ENCODE measurements at places on chromosomes 6 and 20. TPM values are rescaled to one million over a fixed set of nuclear protein-coding genes. Genes with fewer than 3 reads are reported as not detected.

NKAIN2 gene
- polyA plus RNA-seq: 20.0 TPM

SYCP2L gene
- polyA plus RNA-seq: 3.4 TPM

TNFAIP3 gene
- 11.3 TPM for polyA plus RNA-seq

RSPO3 gene
- polyA plus RNA-seq: 33.6 TPM

Data from renal cortex interstitium (tissue), 15 donors.